Ovary (tissue), 10 donors: ENCODE measurements at places on chromosomes 5 and 9.

DNA sequence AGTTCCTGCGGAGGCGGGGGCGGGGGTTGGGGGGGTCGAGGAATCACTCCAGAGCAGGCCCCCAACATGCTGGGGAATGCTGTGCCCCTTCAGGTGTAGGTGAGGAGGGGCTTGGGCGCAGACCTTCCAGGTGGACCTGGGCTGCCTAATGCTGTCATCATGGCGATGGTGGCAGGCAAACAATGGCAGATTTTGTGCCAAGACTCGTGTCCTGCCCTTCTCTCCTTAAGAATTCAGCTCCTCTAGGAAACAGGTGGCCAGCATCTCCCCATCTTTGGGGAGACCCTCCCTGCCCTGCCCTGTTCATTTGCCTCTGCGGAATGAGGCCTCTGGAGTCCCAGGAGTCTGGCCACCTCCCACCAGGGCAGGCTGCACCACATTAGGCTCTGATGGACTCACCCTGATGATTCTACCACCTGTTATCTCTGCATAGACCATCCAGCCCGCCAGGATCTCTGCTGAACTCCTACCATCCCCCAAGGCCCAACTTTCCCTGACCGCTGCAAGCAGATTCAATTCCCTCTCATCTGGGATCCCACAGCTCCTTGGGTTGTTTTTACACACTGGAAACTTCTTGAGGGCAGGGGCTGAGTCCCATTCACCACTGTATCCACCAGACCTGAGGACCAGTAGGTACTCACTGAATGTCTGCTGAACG is 10.9 kb upstream of the SLC25A51 start:
- no peak for DNase-seq

- no peak for DNase-seq
Measured at GRCh38 chr5:80234116-80234948, 21.5 kb downstream of the SERINC5 start.

DNA sequence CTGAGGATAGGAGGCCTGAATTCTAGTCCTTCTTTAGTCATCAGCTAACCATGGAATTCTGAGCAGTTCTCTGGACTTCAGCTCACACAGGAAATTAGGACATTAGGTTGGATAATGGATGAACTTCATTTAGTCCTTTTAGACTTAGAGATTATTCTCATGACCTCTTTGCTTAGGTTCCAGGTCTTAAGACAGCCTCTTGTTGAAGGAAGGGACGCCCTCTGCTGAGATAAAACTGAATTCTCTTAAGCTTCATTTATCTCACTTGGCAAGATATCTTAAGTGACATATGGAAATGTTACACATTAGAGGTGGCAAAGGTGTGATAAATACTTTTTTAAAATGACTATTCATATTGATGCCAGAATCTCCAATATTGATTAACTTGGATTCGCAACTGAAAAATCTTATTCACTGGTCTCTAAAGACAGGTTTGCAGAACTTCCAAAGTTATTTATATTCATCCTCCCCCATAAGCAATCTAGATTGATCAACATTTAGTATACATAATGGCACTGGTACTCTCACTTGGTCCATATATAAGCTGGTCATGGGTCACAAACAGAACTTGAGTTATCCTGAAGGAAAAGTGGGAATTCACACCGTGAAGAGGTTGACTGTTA is 16.9 kb upstream of the ZNF366 start:
- DNase-seq, result no peak

DNA sequence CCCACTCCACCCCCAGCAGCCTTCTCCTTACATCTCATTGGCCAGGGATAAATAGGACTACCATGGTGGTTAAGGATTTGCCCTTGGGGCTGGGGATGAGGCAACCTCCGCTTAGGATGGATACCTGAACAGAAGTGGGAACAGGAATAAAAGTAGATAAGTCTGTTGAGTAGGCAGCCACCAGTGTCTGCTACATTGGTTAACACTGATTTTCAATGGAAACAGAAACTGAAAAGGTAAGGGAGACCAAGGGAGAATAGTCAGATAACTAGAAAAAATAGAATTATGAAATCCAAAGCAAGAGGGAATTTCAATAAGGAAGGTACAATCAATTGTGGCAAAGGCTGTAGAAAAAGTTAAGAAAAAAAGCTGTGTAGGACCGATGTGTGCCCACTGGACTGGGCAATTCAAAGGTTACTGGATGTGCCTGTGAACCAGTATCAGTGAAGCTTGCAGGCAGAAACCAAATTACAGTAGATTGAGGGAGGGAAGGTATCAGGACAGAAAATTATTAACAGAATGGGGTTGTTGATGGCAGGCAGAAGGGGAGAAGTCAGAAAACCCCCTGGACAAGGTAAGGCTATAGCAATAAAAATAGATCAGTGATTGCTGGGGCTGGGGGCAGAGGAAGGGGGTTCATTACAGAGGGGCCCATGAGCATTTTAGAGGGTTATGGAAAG is 48.7 kb downstream of the DNAJC21 start:
- no peak for DNase-seq

GRCh38 chr5:171433352-171433698 is 13.9 kb downstream of the FGF18 start:
- DNase-seq, result no peak

GRCh38 chr9:89793124-89793495 is 188.3 kb downstream of the GADD45G start:
- DNase-seq, result no peak
